ENCODE measurements at places on chromosomes 3 and 15.

GRCh38 chr3:149134575-149134974 lies 5.1 kb downstream of the HPS3 start:
- DNase-seq, result no peak

GRCh38 chr3:192207651-192208050 lies 519.7 kb downstream of the FGF12 start:
- DNase-seq, result no peak

- peak; percentile 54 for DNase-seq
Measured at GRCh38 chr3:138051947-138052802, 42.2 kb downstream of the CLDN18 start.

- DNase-seq, result no peak
Measured at GRCh38 chr3:64827431-64827830, 139.6 kb upstream of the ADAMTS9 start.

- DNase-seq, result no peak
Measured at GRCh38 chr3:148839805-148840204, 12.2 kb downstream of the CPB1 start.

- no peak for DNase-seq
Measured at GRCh38 chr15:72474466-72474911, 359 bp downstream of the ARIH1 start.
